Heart left ventricle (tissue), 16 donors: ENCODE measurements at places on chromosomes 4 and X. TPM values are rescaled to one million over a fixed set of nuclear protein-coding genes. Genes with fewer than 3 reads are reported as not detected.

PNMA5 gene
- not detected for polyA plus RNA-seq

UGT2B11 gene
- polyA plus RNA-seq, result not detected

TASL gene
- 0.15 TPM for polyA plus RNA-seq

FRMPD3 gene
- 0.04 TPM for polyA plus RNA-seq

TRO gene
- polyA plus RNA-seq, result 2.5 TPM
